ENCODE measurements at places on chromosomes 5 and 9. TPM values are rescaled to one million over a fixed set of nuclear protein-coding genes. Genes with fewer than 3 reads are reported as not detected.

DNA sequence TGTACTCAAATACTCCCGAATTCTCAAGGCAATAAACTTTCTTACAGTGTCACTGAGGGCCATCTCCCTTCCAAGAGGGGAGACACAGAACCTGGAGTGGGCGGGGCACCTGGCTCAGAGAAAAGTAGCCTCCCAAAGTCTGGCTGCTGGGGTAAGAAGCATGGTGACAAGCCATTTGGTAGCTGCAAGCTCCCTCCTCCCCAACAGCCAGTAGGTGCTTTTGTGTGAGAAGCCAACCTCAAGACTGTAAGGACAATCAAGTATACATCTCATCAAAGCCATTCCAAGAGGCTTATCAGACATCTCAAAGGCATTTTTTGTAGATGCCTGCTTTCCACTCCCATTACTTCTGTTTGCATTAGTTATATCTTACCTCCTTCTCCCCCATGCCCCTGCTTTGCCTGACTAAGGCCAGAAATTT, 1.4 kb downstream of the DAB2 start:
- peak; percentile 53 for DNase-seq

OBP2B gene
- not detected for polyA plus RNA-seq

SLC6A19 gene
- polyA plus RNA-seq = not detected

GRCh38 chr9:137463931-137464290, 4.8 kb upstream of the NSMF start:
- no peak for DNase-seq

DNA sequence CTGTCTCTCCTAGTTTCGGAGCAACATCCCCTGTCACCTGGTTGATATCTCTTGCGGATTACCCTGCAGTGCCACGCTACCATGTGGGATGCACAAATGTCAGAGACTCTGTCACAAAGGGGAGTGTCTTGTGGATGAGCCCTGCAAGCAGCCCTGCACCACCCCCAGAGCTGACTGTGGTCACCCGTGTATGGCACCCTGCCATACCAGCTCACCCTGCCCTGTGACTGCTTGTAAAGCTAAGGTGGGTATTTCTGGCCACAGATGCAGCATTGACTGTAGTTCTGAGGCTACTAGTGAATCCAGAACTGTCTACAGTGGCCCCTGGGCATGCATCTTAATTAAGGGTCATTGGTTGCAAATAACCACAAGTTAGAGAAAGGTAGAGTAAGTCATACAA, 50.8 kb downstream of the AQP7 start:
- no peak for DNase-seq

DNA sequence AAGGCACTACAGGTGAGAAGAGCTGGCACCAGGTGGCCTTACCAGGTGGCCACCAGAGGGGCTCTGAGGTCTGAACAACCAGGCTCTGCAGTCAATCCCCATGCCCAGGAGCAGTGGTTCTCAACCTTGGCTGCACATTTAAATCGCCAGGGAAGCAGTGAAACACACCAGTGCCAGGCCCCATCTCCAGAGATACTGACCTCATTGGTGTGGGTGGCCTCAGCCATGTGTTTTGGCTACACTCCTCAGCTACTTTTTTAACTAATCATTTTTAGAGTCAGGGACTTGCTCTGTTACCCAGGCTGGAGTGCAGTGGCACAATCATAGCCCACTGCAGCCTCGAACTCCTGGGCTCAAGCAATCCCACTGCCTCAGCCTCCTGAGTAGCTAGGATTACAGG, 56.0 kb downstream of the GABBR2 start:
- DNase-seq = no peak

GRCh38 chr5:163815240-163815791, 309.9 kb downstream of the MAT2B start:
- DNase-seq = no peak

GRCh38 chr9:76588316-76588715, 129.3 kb downstream of the GCNT1 start:
- no peak for DNase-seq

DNA sequence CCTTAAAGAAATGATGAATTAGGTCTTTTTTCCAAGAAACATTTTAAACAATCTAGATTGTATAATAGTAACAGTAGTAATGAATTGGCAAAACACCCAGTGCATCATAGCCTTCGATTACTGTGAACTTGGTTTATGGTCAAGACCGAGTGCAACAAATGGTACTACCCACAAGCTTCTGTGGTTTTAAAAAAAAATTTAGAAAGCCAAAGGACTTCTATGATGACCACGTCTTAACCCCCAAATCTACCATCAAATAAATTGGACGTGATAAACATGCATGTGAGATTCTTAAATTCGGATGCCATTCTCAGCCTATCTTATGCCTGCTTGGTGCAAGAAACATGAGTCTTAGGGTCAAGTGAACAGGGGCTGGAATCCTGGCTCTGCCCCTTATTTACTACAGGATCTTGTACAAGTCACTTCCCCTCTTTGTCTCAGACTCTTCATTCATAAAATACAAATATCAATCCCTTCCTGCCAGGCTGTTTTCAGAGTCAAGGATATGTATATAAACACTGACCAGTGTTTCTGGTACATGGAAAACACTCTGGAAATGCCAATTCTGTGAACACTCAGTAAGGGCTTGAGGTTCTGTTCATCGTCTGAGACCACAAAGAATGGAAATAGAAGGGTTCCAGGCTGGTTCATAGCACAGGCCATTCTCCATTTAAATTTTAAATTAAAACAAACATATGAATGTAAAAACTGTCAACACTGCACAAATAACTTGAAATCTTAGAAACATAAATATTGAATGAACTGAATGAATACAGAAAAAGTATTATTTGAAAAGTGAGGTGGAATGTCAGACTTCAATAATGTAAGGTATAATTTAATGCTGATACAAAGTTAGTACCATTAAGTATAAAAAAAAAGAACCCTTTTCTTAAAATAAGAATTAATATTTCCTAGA, 107.8 kb downstream of the NR6A1 start:
- peak; percentile 94 for DNase-seq

GRCh38 chr5:44697025-44697424, 111.7 kb upstream of the MRPS30 start:
- DNase-seq = no peak

Measured in endothelial cell of umbilical vein (primary cell).